ENCODE measurements at places on chromosomes 16 and 17. TPM values are rescaled to one million over a fixed set of nuclear protein-coding genes. Genes with fewer than 3 reads are reported as not detected.

- DNase-seq: no peak
Observed at GRCh38 chr17:82412535-82413520, 5.3 kb upstream of the HEXD start.

DNA sequence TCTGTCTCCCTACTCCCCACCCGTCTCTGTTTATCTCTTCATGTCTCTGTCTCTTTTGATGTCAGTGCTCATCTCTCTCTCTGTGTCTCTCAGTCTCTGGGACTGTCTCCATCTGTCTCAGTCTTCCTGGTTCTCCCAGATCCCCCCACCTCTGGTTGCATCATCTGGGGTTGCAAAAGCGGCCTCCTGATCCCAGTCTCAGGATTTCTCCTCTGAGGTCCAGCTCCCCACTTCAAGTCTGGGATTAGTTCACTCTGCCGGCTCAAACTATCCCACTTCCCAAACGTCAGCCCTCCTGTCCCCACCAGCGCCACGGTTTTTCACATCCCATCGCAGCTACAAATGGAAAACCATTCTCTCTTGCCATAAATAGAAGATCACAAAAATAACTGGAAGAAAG lies 9.0 kb downstream of the TEKT5 start:
- peak; percentile 41 for DNase-seq

GRCh38 chr16:4048481-4048880 lies 67.8 kb downstream of the ADCY9 start:
- peak; percentile 26 for DNase-seq

DNA sequence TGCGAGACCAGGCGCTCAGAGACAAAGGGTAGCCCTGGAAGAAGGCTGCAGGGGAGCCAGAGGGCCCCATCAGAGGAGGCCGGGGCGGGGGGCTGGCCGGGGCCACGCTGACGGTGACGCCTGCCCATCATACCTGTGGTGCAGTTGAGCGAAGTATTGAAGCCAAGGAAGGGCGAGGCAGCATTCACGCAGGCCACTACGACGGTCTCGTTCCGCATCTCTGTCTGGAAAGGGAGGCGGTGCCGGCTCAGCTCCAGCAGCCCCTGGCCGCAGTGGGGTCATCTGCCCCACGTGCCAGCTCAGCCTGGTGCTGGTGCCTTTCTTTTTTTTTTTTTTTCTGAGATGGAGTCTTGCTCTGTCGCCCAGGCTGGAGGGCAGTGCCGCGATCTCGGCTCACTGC lies 4.9 kb upstream of the MRPL28 start:
- no peak for DNase-seq

- DNase-seq: no peak
Observed at GRCh38 chr17:40502716-40503115, 1.3 kb upstream of the TNS4 start.

- DNase-seq: no peak
Observed at GRCh38 chr17:81396722-81397313, 1.6 kb downstream of the BAHCC1 start.

- no peak for DNase-seq
Observed at GRCh38 chr16:56872863-56873391, 7.9 kb downstream of the SLC12A3 start.

- DNase-seq: no peak
Observed at GRCh38 chr17:57694051-57694450, 51.0 kb downstream of the CCDC182 start.

- no peak for DNase-seq
Observed at GRCh38 chr17:79082311-79083190, 7.9 kb downstream of the ENGASE start.

MPP3 gene
- 11.8 TPM for total RNA-seq

- DNase-seq: no peak
Observed at GRCh38 chr17:77897741-77898301, 60.7 kb upstream of the TNRC6C start.

DNA sequence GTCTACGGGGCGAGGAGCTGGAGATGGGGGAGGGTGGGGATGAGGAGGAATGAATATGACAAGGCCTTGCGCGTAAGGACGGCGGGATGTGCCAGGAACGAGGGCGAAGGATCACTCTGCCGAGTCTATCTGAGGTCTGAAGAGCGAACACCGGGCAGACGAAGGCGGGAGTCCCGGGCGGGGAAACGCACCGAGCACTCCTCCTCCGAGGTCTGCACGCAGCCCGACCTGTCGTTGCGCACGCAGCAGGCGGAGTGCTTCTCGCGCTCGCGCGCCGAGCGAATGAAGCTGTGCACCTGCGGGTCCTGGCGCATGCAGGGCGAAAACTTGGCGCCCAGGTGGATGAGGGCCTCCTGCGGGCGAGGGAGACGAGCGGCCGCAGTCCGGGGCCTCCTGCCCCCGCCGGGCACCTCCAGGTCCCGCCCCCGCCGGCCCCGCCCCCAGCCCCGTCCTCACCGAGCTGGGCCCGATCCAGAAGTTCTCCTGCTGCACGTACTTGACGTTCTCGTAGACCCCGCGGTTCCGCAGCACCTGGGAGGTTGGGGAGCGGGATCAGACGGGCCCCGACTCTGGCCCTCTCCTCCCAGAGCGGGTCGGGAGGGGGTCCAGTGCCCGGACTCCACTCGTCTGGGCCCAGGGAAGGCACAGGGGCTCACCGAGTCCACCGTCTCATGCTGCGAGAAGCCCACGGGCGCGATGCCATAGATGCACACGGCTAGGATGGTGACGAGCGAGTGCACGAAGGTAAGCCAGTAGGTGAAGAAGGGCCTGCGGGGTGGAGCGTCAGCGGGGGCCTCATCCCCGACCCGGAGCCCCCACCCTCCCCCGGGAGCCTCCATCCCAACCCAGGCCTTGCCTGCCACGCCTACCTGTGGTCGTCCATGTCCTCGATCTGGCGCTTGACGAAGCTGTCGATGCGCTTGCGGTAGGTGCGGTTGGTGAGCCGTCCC lies 7.6 kb downstream of the SNRNP25 start:
- DNase-seq: no peak

GRCh38 chr17:12537436-12537835 lies 128.3 kb upstream of the MYOCD start:
- DNase-seq: no peak

- DNase-seq: no peak
Observed at GRCh38 chr16:20214401-20214800, 112.9 kb downstream of the GP2 start.

DNA sequence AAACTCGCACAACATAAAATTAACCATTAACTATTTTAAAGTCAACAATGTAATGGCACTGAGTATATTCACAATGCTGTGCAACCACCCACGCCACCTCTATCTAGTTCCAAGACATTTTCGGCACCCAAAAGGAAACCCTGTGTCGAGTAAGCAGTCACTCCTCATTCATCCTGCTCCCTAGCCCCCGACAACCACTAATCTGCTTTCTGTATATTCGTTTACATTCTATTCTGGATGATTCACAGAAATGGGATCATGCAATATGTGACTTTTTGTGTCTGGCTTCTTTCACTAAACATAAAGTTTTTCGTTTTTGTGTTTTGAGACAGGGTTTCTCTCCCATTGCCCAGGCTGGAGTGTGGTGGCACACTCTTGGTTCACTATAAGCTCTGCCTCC lies 42.2 kb upstream of the HAPSTR1 start:
- no peak for DNase-seq

- no peak for DNase-seq
Observed at GRCh38 chr17:82201498-82201910, 11.1 kb downstream of the CCDC57 start.

DNA sequence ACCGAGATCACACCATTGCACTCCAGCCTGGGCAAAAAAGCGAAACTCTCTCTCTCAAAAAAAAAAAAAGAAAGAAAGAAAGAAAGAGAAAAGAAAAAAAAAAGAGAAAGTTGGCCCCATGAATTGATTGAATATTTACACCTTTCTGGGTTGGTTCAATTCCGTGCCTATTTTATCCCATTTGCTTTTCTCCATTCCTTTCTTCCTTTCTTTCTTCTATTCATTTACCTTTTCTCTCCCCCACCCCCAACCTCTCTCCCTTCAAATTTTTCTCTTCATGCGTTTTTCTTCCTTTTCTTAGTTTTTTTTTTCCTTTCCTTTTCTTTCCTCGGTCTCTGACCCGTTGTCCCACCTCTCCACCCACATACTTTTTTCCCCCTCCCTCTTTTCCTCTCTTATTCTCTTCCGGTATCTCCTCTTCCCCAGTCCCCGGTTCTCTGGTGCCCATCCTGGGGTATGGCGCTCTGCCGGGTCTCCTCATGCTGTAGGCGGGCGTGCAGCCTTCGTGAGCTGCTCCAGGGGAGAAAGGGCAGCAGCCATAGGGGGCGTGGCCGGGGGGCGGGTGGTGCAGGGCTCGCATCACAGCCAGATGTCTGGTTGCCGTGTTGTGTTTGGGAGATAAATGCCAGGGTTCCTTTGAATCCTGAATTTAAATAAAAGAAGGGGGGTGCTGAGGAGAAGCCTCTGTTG lies 5.3 kb upstream of the COL1A1 start:
- no peak for DNase-seq

- DNase-seq: no peak
Observed at GRCh38 chr17:20203761-20204263, 194.7 kb downstream of the SPECC1 start.

CIITA gene
- 32.0 TPM for total RNA-seq

ARL4D gene
- 34.3 TPM for total RNA-seq
